ENCODE measurements at places on chromosomes 12 and 14.

DNA sequence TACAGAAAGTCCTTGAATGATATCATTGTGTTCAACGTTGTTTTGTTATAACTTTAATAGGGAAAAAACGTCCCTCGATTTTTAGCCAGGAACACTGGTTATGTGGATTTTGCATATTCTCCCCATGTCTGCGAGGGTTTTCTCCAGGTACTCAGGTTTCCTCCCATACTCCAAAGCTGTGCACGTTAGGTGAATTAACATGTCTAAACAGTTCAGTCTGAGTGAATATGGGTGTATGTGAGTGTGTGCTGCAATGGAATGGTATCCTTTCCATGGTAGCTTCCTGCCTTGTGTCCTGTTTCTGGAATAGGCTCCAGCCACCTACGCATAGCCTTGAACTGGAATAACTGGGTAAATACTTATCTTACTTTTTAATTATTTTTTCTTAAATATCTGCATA, 810.8 kb upstream of the ATXN7L3B start:
- DNase-seq: no peak

DNA sequence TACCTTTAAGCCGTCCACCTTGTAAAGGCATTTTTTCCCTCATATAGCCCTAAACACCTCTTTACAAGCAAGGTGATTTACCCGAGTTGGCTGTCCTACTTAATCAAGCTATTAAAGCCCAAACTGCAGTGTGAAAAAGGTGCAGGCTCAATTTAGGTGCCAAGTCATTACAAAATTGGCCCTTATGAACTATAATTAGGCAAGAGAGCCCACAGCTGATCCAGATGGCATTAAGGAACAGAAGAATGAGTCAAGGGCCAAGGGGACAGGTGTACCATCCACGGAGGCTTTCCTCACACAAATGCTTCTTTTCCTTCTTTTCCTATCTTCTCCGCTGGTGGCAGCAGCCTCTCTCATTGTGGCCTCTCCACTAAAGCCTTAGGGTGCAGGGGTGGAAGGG, 90.5 kb downstream of the TTC8 start:
- DNase-seq: no peak

GRCh38 chr12:52438305-52439301, 4.4 kb upstream of the KRT75 start:
- DNase-seq: no peak

DNA sequence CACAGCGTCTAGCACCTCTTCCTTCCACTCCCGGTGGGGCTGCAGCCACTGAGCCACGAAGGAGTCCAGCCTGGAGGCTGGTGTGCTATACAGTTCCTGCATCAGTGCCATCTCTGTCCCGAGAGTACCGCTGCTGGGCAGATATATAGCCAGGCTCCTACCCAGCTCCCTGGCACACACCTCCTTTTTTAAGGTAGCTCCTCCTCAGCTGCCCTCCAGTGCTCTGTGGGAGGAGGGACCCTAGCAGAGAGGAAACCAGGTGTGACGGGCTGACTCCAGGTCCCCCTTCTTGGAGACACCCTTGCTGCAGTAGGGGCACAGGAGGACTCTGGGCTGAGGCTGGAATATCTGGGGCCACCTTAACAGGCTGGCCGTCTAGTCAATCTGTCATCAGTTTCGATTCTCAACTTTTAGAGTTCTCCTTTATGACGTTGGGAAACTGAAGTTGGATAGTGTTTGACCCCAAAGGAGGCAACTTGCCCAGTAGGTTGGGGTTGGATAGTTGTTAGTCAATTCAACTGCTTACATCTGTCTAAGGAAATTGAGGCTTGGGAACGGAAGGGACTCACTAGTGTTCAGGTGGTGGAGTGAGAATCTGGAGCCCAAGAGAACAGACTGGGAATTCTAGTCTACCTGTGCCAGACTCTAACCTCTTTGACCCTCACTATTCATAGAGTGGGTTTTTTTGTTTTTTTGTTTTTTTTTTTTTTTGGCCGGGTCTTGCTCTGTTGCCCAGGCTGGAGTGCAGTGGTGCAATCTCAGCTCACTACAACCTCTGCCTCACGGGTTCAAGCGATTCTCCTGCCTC, at the start of gene OASL:
TSS of gene OASL (minus strand) at position 386 of the 808 bp plus-strand sequence. CDS start at position 111, 275 bp downstream.
- no peak for DNase-seq

DNA sequence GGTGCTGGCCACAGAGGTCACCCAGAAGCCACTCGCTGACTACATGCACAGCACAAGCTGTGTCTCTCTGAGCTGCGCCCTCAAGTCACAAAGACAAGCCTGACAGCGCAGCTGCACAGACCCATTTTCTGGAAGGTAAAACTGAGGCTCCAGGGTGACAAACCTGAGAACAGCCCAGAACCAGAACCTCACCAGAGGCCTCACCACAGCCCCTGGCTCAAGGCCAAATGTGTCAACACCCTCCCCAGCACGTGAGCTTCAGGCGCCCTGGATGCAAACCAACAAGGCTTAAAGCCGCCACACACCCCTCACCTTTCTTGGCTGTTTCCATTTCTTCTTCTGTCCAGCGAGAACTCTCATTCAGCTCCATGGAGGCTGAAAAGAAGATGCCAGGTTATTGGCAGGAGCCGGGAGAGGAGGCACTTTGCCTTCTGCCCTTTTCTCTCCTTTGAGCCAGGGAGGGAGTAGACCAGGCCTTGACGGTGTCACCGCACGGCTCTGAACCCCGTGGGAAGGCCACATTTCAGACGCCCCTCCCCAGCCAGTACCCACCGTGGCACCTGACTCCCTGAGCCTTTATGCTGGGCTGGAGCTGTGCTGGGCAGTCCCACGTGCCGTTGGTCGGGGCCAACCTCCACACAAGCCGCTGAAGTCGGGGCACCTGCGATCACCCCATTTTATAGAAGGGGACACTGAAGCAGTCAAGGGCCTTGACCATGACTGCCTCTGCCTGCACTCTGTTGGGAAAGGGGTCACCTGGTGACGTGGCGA, 103.1 kb downstream of the RFLNA start:
- no peak for DNase-seq

- DNase-seq: no peak
Measured at GRCh38 chr14:104898870-104899510, 25.7 kb upstream of the PLD4 start.

- no peak for DNase-seq
Measured at GRCh38 chr12:111349101-111349747, 19.7 kb downstream of the PHETA1 start.

DNA sequence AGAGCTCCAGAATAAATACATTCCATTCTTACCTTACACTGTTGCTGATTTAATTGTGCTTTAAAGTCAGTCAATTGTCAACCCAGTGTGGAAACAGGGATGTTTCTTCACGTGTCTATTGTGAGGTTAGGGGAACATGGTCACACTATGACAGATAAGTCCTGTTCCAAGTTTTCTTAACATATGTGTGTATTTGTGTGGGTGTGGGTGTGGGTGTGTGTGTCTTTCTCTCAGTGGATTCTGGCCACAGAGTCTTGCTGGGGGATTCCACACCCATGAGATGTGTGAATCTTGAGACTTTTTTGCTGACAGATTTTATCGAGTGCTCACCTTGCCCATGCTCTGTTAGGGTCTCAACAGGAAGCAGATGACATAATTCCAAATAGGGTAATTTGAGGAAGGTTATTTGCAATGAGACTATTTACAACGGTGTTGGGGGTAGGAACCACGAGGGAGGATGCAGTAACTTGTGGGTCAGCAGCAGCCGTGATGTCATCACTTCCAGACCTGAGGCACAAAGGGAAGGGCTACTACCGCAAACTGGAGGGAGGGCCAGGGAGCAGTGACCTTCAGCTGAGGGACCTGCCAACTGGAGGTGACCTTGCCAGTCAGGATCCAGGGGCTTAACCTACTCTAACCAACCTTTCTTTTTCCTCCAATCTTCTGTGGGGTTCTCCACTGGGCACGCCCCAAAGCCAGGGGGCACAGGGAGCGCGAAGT, 1.9 kb upstream of the VRK1 start:
- DNase-seq: no peak

DNA sequence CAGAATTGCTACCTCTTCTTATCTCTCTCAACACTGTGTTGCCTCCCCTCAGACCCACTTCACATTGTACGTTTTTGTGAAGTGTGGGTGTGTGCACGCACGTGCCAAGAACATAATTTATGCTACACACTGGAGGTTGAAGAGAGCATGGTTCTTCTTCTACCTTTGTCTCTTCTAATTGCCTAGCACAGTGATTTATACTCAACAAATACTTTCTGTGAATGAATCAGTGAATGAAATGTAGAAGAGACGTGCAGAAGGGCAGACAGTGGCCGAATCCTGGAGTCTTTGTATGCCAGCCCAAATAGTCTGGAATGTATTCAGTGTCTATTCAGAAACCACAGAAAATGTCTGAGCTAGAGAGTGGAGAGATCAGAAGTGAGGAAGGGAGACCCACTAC, 4.6 kb upstream of the SAMD4A start:
- no peak for DNase-seq

DNA sequence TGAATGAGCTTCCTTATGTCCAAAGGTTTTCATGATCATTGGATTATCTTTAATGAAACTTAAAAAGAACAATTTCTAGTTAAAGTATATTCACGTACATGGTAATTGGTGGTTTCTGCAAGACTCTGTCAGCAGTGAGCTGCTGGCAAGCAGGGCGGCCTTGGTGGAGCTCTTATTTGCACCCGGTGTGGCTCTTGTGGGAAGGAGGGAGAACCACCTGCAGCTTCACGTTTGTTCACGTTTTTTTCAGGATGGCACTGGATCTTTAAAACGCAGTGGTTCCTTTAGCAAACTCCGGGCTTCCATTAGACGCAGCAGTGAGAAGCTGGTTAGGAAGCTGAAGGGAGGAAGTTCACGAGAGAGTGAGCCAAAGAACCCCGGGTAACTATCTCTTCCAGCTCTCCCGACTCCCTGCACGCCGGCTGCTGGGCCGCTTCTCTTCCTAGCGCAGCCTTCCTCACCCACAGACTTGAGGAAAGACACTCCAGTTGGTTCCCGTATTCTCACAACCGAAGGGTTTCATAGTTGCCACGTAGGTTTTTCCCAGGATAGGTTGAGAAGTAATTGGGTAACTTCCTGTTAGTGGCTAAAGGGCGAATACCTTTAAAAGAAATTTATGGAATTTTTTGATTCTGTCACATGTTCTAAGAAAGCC, 28.3 kb downstream of the XRCC3 start:
- DNase-seq: no peak

DNA sequence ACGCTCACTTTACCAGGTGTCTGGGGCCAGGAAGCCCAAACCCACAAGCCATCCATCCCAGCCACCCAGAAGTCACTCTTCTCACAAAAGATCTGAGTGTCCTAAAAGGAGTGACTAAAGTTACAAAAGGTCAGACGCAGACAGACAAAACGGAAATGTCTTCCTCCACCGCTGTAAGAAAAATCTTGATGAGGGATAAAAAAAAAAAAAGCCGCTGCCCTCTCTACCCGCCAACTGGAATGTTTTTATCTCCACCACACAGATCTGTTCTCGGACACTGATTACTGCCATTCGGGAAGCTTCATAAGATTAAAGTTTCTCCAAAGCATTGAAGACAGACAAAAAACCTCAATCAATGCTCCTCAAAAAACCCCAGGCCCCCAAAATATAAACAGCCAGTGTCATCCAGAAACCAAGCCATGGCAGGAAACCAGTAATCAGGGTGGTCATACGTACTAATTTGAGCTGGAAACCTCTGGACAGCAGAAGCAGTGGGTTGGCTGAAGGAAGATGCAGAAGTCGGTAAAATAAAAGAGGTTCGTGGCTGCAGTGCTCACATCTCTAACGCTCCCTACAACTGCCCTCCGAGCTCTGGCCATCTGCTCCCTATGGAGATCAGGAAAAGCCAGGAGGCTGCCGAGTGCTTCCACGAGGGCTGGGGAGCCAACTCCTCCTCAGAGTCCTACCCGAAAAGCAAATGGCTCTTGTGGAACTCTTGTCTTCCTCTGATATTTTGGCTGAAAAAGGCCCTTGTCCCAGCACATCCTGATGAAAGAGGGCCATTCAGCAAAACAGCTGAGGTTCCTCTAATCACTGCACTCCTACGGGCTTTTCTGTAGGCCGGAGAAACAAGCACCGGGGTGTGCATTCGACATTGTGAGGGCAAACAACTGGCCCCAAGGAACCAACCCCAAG, 30.3 kb downstream of the SSH1 start:
- no peak for DNase-seq

GRCh38 chr14:101721951-101722661, 39.4 kb upstream of the PPP2R5C start:
- DNase-seq: peak; percentile 54

DNA sequence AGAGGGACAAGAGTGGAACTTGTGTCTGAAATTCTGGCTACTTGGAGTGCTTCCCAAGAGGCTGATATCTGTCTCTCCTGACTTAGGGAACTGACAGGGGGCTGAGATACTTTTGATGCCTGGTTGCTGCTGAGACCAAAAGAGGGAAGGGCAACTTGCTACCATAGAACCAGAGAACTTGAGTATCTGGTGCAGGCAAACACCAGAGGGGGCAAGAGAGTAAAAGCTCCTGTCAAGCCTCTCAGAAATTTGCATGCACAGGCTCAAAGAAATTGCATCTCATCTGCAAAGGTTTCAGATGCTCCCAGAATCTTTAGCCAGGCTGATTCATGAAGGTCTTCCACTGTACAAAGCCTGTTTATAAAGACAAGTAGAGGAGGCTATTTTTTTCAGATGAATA, 391.3 kb upstream of the FOXG1 start:
- DNase-seq: no peak

DNA sequence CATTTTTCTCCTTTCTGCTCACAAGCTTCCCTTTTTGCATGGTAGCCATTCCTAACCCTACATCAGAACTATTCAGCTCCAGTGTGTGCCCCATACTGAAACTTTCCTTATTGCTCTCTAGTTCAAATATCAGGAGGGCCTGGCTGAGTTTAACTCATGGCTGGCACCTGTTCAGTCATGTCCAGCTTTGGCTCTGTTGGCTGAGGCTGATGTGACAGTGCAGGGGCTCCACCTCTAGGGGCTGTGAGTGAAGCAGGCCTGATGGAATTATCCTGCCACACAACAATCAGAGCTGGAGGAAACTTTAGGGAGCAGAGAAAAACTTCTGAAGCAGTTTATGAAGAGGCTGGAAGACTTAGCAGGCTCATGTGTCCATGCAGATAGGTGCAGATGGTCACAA, 8.5 kb downstream of the COQ6 start:
- no peak for DNase-seq

DNA sequence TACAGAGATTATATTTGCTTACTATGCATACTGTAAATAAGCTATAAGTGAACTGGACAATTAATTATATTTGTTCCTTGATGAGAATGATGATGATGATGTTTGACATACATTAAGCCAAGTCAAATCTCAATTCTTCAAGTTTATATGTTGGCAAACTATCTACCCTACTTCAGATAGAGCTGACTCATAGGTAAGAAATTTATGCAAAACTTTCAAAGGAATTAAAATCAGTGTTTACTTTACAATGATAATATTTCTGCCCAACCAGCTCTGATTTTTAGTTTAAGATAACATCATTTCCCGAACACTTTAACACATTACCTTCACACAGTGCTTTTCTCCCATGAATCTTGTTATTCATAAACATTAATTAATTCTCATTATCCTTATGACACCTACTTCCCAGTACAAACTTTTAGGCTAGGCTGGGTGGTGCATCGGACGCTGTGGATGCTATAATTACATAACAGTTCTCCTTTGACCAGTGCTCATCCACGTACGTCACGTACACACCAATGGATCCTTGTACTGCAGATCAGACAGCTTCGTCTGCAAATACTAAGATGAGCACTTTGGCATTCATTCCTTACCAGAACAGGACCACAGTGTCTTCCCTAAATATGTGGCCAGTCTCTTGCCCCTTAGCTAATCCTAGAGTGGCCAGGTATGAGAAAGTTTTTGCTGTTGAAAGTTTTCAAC, 18.3 kb downstream of the BMP4 start:
- DNase-seq: no peak
